ENCODE measurements at places on chromosomes 1 and 21.

GRCh38 chr1:247112479-247112781 is 8.3 kb upstream of the ZNF669 start:
- DNase-seq: no peak

- no peak for DNase-seq
Observed at GRCh38 chr1:246875041-246876026, 56.4 kb downstream of the AHCTF1 start.

DNA sequence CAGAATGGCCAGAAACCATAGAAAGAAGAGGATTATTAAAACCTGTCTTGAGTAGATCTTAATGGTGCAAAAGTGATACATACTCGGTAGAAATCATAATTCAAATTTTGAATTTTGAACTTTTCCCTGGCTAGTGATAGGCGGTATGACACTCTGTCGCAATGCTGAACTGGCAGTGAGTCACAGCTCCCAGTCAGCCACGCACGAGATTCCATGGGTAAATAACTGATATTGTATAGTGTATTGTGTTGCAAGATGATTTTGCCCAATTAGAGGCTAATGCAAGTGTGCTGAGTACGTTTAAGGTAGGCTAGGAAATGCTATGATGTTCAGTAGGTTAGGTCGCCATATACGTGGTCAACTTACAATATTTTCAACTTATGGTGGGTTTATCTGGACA is 207.0 kb downstream of the SIPA1L2 start:
- DNase-seq: no peak

GRCh38 chr1:27258598-27258997 is 24.2 kb downstream of the WDTC1 start:
- DNase-seq: no peak
